ENCODE measurements at places on chromosomes 6 and 20.

GRCh38 chr6:170031684-170032121, 259.2 kb downstream of the DLL1 start:
- no peak for DNase-seq

- DNase-seq, result no peak
These were observed 296.5 kb upstream of the RUNX2 start for GRCh38 chr6:45031601-45032000.

- no peak for DNase-seq
These were observed 32.7 kb downstream of the ROS1 start for GRCh38 chr6:117393045-117393444.

DNA sequence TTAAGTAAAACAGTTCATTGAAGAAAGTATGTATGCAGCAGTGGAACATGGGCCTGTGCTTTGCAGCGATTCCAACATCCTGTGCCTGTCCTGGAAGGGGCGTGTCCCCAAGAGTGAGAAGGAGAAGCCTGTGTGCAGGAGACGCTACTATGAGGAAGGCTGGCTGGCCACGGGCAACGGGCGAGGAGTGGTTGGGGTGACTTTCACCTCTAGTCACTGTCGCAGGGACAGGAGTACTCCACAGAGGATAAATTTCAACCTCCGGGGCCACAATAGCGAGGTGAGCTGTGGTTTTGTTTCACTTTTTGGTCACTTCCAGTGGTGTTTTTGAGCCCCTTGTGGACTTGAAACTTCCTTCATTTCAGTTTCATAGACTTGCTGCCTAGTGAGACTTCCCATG, 1.7 kb downstream of the TULP4 start:
- no peak for DNase-seq

GRCh38 chr6:29834564-29835436, 7.2 kb downstream of the HLA-G start:
- peak; percentile 36 for DNase-seq

DNA sequence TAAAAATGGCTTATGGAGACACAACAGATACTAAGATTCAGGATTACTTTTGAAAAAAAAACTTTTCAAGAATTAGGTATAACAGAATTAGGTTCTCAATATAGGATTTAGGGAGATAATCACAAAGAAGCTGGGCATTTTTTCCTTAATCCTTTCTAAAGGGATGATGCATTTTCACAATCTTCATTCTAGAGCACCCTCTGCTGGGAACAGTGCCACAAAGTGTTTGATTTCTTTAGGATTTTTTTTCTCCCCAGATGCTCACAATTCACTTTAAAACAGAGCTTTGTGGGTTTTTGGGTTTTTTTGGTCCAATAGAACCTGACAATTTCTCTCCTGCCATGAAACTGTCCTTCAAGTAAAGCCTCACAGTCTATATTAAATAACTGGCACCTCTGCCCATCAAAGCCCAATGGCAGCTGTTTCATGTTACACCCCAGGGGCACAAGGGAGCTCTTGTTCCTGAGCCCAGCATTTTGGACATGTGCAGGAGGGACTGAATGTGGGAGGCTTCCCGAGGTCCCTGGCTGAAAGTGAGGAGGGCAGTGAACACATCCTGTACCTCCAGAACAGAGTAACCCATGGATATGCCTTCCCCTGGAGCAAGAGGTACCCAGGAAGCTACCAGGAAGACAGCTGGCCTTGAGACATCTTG, 39.7 kb downstream of the PREP start:
- no peak for DNase-seq

- DNase-seq, result no peak
These were observed 40.3 kb downstream of the MAP3K4 start for GRCh38 chr6:161031721-161032495.

- peak; percentile 86 for DNase-seq
These were observed 161.4 kb downstream of the LY86 start for GRCh38 chr6:6749702-6750491.

GRCh38 chr6:141874930-141875602, 257.7 kb upstream of the GJE1 start:
- DNase-seq, result no peak

DNA sequence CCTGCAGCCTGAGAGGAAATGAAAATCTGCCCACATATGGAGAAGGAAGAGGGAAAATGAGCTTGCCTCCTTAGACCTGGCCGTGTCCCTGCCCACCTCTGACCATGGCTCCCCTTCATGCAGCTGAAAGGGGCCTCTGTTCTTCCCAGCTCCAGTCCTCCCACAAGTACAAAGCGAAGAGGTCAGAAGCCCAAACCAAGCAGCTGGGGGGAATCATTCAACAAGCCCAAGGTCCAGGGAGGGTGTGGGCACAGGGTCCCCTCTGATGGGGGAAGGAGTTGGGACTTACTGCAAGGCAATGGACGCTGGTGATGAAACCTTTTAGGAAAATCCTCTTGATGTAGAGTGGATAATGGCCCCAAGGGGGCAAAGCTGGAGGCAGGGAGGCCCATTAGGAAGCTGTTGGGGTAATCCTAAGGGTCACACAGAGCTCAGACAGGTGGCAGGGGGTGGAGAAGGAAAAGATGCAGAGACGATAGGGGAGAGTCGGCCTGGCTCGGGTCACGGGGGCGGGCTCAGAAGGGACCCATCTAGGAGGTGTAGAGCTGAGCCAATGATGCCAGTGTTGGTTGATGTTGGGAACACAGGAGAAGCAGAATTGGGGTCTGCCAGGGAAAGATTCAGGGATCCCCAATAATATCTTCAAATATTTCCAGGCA, 16.1 kb upstream of the GRM4 start:
- no peak for DNase-seq

- DNase-seq, result no peak
These were observed 5.4 kb upstream of the PPP1R3G start for GRCh38 chr6:5079692-5080091.

GRCh38 chr6:10793035-10793434, 45.3 kb downstream of the MAK start:
- DNase-seq, result no peak

GRCh38 chr6:2684103-2684749, 66.5 kb downstream of the MYLK4 start:
- peak; percentile 73 for DNase-seq

DNA sequence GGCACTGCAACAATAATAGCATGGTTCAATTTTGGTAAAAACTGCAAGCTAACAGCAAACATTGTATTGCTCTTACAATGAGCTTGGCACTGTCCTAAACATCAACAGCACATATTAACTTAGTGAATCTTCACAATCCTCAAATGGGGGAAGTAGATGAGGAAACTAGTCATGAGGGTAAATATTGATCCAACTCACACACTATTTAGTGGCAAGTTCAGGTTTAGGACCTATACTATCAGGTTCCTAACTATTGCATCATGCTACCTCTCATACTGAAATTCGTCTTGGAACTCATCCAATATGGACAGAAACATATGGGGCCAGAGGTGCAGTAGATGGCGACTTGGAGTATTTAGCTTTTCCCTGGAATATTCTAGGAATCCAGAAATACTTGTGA, 34.2 kb downstream of the FKBP1C start:
- DNase-seq, result no peak

DNA sequence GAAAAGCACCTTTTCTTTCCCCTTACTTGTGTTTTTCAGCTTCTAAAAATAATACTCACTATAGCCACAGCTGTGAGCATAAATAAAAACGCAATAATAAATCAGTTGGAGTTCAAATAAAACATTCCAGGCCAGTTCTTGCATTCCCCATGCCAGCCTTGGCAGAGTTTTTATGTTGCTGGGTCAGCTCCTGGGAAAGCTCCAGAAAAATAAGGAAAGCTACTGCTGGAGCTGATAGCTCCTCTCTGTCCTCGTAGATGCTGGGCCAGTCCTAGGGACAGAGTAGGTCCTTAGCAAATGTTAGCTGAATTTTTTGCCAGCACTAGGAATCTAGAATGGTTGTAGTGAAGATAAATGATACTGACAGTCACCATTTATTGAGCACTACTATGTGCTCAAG, 389.0 kb upstream of the SYNCRIP start:
- no peak for DNase-seq

GRCh38 chr20:25364879-25365699, 25.5 kb downstream of the ABHD12 start:
- DNase-seq, result no peak

GRCh38 chr20:8670207-8670892, 398.5 kb upstream of the PLCB4 start:
- no peak for DNase-seq

DNA sequence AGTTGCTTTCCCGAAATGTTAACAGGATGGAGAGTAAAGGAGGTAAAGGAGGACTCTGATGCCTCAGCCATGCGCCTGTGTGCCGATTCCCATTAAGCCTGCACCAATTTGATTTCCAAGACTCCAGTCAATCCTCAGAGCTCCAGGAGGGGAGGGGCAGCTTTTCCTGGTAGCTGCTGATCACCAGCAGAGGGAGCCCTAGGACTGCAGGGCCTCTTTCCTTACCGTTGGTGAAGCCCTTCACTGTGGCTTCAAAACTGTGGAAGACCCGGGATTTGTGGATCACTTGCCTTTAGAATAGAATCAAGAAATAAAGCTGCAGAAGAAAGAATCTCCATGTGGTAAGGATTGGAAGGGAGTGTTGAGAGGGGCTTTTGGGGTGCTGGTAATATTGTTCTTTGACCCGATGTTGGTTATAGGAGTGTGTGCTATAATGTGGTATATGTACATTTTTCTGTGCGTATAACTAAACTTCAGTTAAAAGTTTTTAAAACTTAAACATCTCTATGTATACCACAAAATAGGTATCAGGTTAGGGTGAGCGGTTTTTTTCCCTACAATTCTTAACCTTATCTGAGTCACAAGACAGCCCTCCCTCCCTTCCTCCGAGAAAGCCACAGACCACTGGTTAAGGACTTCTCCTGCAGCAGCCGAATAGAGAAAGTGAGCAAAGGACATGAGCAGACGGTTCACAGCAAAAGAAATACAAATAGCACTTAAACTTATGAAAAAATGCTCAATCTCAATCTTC, 6.9 kb upstream of the OSER1 start:
- DNase-seq, result peak; percentile 84

DNA sequence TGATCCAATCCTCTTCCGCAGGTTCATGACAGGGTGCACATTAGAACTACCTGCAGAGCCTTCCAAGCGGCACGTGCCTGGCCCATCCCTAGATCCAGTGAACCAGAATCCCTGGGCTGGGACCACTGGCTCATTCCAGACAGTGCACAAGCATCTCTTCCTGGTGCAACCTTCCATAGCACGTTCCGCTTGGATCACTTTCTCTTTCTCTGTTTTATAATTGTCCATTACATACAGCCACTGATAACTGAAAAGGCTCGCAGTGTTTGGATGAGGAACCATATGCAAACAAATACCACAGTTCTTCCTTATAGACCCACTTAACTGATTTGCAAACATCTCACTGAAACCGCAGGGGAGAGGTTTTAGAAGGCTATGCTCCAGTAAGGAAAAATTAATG, 59.6 kb upstream of the DDR1 start:
- no peak for DNase-seq

DNA sequence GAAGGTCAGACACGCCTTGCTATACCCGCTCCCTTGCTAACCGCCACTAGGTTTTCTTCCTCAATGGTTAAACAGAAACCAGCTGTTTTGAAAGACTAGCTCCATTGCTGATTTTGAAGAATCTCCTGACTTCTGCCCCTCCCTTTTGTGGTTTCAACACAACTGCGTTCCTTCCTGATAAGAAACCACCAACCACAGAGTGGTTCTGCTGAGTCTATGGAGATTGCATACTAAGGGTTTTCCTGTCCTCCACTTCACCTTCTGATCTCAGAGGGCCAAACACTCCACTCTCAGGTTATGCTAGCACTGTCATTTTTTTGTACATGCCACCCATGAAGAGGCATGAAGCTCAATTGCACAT, 207.9 kb downstream of the MYLK4 start:
- peak; percentile 26 for DNase-seq

DNA sequence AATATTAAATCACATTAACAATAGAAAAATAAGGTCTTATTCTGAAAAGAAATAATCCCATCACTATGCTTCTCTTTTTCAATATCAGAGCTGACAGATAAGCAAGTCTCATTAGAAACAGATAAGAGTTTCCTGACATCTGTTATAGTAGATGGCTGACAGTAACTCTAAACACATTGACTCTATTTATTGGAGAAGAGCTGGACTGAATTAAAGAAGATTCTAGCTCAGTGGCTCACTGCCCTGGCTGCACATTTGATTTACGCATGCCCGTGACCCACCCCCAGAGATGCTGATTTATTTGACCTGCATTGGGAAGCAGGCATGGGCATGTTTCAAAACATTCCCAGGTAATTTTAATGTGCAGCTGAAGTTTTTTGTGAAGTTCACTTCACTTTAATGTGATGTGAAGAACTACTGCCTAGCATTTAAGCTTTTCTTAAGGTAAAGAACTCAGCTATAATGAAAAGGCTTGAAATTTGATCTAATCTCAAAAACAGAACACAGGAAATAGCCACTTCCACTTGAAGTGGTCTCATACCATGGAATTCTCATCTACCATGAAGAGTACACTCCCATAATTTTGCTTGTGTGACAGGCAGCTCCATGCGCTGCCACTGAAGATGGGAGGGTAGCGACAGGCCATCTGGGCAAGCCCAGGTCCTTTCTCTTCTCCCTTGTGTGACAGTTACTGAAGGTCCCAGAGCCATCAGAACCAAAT, 162.3 kb downstream of the TPBG start:
- no peak for DNase-seq

DNA sequence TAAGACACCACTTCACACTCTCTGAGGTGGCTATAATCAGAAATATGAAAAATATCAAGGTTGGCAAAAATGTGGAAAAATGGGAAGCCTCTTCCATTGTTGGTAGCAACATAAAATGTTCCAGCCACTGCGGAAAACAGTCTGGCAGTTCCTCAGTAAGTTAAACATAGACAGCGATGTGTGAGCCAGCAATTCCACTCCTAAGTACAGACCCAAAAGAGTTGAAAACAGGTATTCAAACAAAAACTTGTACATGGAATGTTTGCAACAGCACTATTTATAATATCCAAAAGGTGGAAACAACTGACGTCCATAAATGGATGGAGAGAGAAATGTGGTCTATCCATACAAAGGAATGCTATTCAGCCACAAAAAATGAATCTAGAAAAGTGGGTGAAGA, 7.4 kb upstream of the PPDPF start:
- DNase-seq, result no peak

Measured in urothelium cell line (cell line).